Activated CD8-positive, alpha-beta T cell treated with anti-CD3 and anti-CD28 coated beads for 36 hours (primary cell): ENCODE measurements at places on chromosomes 5 and 9.

GRCh38 chr5:73030995-73031394 is 75.2 kb downstream of the FCHO2 start:
- no peaks in the 10 kb centered on the region for H3K4me1 ChIP-seq
- no peak for DNase-seq
- no peak overlapping the region for H3K4me3 ChIP-seq

DNA sequence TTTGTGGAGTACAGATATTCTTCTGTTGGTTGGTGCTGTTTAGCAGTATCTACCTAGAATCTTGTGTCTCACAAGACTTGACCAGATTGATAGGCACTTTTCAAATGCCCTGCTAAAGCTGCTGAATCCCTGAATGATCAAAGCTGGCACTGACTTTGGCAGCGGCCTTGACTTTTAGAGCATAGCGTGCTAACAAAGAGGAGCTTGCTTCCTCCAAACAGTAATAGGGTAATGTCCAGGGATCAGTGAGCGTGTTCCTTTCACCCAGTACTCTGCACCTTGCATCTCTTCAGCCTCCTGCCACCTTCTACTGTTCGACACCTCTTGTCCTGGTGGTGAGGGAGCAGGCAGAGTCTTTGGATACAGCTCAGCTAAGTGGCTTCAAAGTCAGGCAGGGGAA is 100.8 kb downstream of the IQGAP2 start:
- H3K4me3 ChIP-seq: no peak overlapping the region
- DNase-seq: no peak
- no peaks in the 10 kb centered on the region for H3K36me3 ChIP-seq
- H3K27ac ChIP-seq: no peak overlapping the region

GRCh38 chr5:94910721-94911120 is 292.3 kb downstream of the SLF1 start:
- no peaks in the 10 kb centered on the region for H3K4me1 ChIP-seq
- H3K27me3 ChIP-seq: no peaks in the 10 kb centered on the region
- no peak overlapping the region for H3K27ac ChIP-seq
- DNase-seq: no peak

GRCh38 chr5:100902440-100903038 is 543 bp downstream of the ST8SIA4 start:
- H3K4me1 ChIP-seq: peaks cover 32% of the 10 kb centered on the region
- peaks cover 31% of the 10 kb centered on the region for H3K36me3 ChIP-seq
- H3K27me3 ChIP-seq: no peaks in the 10 kb centered on the region
- DNase-seq: peak; percentile 65
- peak overlapping the region; percentile 98 for H3K4me3 ChIP-seq

- DNase-seq: peak; percentile 29
- H3K27ac ChIP-seq: peak overlapping the region; percentile 44
- H3K27me3 ChIP-seq: no peaks in the 10 kb centered on the region
Measured at GRCh38 chr5:132076202-132076830, 2.7 kb downstream of the CSF2 start.

DNA sequence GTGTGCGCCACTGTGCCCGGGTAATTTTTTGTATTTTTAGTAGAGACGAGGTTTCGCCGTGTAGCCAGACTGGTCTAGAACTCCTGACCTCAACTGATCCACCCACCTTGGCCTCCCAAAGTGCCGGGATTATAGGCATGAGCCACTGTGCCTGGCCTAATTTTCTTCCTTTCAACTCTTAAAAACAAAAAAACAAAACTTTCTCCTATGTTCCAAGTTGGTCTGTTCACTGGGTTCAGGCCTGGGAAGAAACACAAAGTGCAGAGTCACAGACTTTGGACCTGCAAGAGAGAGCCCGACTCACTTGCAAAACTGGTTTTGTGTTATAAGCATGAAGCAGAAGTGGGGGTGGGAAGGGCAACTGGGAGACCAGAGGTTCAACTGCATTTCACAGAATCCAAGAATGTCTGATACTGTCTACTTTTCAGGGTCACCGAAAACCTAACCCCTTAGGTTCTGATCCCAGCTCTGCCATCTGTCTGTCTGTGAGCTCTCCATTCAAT is 5.2 kb upstream of the HDHD3 start:
- no peaks in the 10 kb centered on the region for H3K36me3 ChIP-seq
- no peak for DNase-seq
- no peaks in the 10 kb centered on the region for H3K27me3 ChIP-seq
- H3K27ac ChIP-seq: no peak overlapping the region
- H3K4me3 ChIP-seq: no peak overlapping the region
- peaks cover 4% of the 10 kb centered on the region for H3K4me1 ChIP-seq

DNA sequence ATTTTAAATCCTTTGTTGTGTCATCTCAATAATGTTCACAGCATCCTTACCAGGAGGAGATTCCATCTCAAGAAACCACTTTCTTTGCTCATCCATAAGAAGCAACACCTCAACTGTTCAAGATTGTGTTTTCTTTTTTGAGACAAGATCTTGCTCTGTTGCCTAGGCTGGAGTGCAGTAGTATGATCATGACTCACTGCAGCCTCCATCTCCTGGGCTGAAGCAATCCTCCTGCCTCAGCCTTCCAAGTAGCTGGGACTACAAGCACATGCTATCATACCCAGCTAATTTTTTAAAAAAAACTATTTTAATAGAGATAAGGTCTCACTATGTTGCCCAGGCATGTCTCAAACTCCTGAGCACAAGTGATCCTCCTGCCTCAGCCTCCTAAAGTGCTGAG is 60.0 kb downstream of the ABHD17B start:
- no peak overlapping the region for H3K4me3 ChIP-seq
- H3K4me1 ChIP-seq: peaks cover 6% of the 10 kb centered on the region
- no peak overlapping the region for H3K27ac ChIP-seq
- H3K27me3 ChIP-seq: no peaks in the 10 kb centered on the region

- H3K4me1 ChIP-seq: no peaks in the 10 kb centered on the region
- H3K4me3 ChIP-seq: no peak overlapping the region
- peaks cover 3% of the 10 kb centered on the region for H3K27me3 ChIP-seq
Measured at GRCh38 chr5:156621719-156622118, 228.4 kb upstream of the PPP1R2B start.

DNA sequence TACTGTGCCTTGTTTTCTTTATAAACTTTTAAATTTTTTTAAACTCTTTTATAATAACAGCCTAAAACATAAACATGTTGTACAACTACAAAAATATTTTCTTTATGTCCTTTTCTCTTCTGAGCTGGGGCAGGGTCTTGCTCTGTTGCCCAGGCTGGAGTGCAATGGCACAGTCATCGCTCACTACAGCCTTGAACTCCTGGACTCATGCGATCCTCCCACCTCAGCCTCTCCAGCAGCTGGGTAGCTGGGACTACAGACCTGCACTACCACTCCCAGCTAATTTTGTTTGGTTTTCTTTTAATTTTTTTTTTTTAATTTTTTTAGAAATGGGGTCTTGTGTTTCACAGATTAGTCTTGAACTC is 31.5 kb downstream of the TTC1 start:
- DNase-seq: no peak
- H3K27me3 ChIP-seq: no peaks in the 10 kb centered on the region
- H3K27ac ChIP-seq: no peak overlapping the region
- H3K36me3 ChIP-seq: peaks cover 37% of the 10 kb centered on the region
- H3K4me3 ChIP-seq: no peak overlapping the region

DNA sequence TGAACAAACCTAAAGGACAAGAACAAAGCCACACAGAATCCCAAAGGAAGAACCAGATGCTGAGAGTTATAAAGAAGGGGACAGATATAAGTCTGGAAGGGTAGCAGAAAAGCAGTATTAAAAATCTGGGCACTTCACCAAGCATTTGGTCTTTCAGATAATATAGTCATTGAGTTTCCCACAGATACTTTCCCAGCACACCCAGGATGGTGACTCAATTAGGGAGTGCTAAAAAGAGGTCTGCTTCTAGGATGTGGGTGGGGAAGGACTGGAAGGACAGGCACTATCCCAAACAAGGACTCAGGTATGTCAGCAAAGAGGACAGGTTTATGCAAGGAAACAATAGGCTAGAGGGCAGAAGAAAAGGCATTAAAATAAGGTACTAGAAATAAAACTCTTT is 59.3 kb downstream of the DIAPH1 start:
- H3K4me3 ChIP-seq: no peak overlapping the region
- no peaks in the 10 kb centered on the region for H3K27me3 ChIP-seq

- no peak overlapping the region for H3K27ac ChIP-seq
- DNase-seq: no peak
- no peaks in the 10 kb centered on the region for H3K4me1 ChIP-seq
- no peaks in the 10 kb centered on the region for H3K36me3 ChIP-seq
Measured at GRCh38 chr9:108551030-108551841, 304.6 kb downstream of the ACTL7B start.

DNA sequence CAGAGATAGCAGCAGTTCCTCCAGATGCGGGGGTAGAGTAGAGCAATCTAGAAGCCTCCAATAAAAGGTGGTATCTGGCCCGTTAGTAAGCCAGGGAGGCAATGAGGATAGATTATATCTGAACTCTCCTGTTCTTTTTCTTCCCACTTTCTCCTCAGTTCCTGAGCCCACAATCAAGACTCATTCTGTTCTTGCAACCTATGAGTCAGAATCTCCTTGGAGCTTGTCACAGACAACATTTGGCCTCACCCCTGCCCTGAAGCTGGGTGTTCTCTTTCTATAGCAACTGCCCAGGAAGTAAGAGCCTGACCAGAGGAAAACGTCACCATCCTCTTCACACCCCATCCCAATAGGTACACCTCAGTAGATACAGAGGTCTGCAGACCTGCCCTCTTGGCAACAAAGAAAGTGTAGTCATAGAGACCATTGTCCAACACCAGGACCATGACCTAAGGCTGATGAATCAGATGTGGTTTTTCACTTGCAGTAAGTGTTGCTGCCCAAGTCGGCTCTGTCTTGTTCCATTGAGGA is 76.3 kb upstream of the PCA3 start:
- no peak overlapping the region for H3K27ac ChIP-seq
- no peaks in the 10 kb centered on the region for H3K36me3 ChIP-seq
- H3K4me1 ChIP-seq: peaks cover 16% of the 10 kb centered on the region

GRCh38 chr5:137400571-137400970 is 98.6 kb downstream of the SPOCK1 start:
- no peak overlapping the region for H3K4me3 ChIP-seq
- no peak overlapping the region for H3K27ac ChIP-seq
- H3K27me3 ChIP-seq: peaks cover 3% of the 10 kb centered on the region
- H3K36me3 ChIP-seq: no peaks in the 10 kb centered on the region
- DNase-seq: no peak

DNA sequence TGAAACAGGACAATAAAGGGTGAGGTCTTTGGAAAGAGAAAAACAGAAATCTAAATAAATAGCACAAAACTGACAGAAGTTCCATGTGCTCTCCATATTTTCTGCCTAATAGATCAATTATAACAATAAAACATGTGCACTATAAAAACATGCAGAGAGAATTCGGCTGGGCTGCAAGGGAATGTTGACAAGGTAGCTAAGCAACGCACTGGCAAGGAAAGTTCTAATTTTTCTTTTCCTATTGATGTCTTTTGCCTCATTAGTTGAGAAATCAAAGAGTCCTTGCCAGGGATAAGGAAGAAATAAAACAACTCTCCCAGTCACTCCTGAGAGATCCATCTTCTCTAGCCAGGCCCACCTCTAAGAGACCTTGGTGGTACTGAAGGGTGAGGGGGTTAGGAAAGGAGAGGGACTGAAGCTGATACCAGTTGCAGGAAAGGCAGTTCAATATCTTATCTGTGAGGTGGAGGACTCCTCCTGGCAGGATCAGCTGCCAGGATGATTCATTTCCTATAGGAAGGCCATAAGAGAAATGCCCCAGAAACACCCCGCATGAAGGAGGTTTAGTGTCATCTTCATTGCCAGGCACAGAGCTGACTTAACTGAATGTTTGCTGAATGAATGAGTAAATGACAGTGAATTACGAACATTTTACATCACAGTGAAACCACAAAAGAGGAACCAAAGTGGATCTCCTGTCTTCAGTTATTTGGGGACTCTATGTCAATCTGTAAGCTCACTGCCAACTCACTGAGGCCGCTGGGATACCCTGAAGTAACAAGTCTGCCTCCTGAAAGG is 63.7 kb upstream of the IFNK start:
- H3K4me3 ChIP-seq: no peak overlapping the region
- H3K27ac ChIP-seq: no peak overlapping the region
- DNase-seq: no peak
- H3K27me3 ChIP-seq: no peaks in the 10 kb centered on the region
- H3K36me3 ChIP-seq: peaks cover 2% of the 10 kb centered on the region
- H3K4me1 ChIP-seq: peaks cover 9% of the 10 kb centered on the region

- H3K27me3 ChIP-seq: peaks cover 28% of the 10 kb centered on the region
- H3K4me1 ChIP-seq: peaks cover 14% of the 10 kb centered on the region
- DNase-seq: peak; percentile 61
- H3K27ac ChIP-seq: peak overlapping the region; percentile 82
- H3K36me3 ChIP-seq: no peaks in the 10 kb centered on the region
- peak overlapping the region; percentile 77 for H3K4me3 ChIP-seq
Measured at GRCh38 chr9:122463828-122464632, 13.7 kb downstream of the OR1J1 start.

- H3K27ac ChIP-seq: no peak overlapping the region
- H3K36me3 ChIP-seq: no peaks in the 10 kb centered on the region
- peaks cover 16% of the 10 kb centered on the region for H3K4me1 ChIP-seq
- no peak overlapping the region for H3K4me3 ChIP-seq
Measured at GRCh38 chr9:120698766-120699165, 15.5 kb downstream of the MEGF9 start.

GRCh38 chr5:98594098-98594497 is 179.4 kb upstream of the RGMB start:
- H3K36me3 ChIP-seq: no peaks in the 10 kb centered on the region
- no peak overlapping the region for H3K27ac ChIP-seq
- H3K4me1 ChIP-seq: no peaks in the 10 kb centered on the region
- DNase-seq: no peak
- H3K27me3 ChIP-seq: peaks cover 4% of the 10 kb centered on the region

GRCh38 chr5:151047814-151048425 is 27.5 kb downstream of the GPX3 start:
- H3K27me3 ChIP-seq: no peaks in the 10 kb centered on the region
- H3K27ac ChIP-seq: no peak overlapping the region
- H3K4me1 ChIP-seq: peaks cover 10% of the 10 kb centered on the region
- peaks cover 65% of the 10 kb centered on the region for H3K36me3 ChIP-seq
- no peak overlapping the region for H3K4me3 ChIP-seq

DNA sequence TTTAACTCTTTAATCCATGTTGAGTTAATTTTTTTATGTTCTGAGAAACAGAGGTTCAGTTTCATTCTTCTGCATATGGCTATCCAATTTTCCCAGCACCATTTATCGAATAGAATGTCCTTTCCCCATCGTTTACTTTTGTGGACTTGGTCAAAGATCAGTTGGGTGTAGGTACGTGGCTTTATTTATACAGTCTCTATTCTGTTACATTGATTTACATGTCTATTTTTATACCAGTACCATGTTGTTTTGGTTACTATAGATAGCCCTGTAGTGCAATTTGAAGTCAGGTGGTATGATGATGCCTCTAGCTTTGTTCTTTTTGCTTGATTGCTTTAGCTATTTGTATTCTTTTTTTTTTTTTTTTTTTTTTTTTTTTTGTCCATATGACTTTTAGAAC is 462.0 kb downstream of the HTR1A start:
- no peak overlapping the region for H3K27ac ChIP-seq
- no peak overlapping the region for H3K4me3 ChIP-seq
- no peaks in the 10 kb centered on the region for H3K36me3 ChIP-seq
- H3K27me3 ChIP-seq: no peaks in the 10 kb centered on the region

- no peaks in the 10 kb centered on the region for H3K4me1 ChIP-seq
- peaks cover 13% of the 10 kb centered on the region for H3K27me3 ChIP-seq
- H3K36me3 ChIP-seq: no peaks in the 10 kb centered on the region
- no peak overlapping the region for H3K4me3 ChIP-seq
- no peak for DNase-seq
Measured at GRCh38 chr9:92151691-92152393, 36.6 kb upstream of the SPTLC1 start.

- H3K27ac ChIP-seq: no peak overlapping the region
- H3K4me3 ChIP-seq: no peak overlapping the region
- H3K27me3 ChIP-seq: no peaks in the 10 kb centered on the region
- DNase-seq: no peak
- peaks cover 62% of the 10 kb centered on the region for H3K36me3 ChIP-seq
- peaks cover 26% of the 10 kb centered on the region for H3K4me1 ChIP-seq
Measured at GRCh38 chr5:151054709-151055108, 26.1 kb downstream of the TNIP1 start.
